ENCODE measurements at places on chromosomes 4 and X.

DNA sequence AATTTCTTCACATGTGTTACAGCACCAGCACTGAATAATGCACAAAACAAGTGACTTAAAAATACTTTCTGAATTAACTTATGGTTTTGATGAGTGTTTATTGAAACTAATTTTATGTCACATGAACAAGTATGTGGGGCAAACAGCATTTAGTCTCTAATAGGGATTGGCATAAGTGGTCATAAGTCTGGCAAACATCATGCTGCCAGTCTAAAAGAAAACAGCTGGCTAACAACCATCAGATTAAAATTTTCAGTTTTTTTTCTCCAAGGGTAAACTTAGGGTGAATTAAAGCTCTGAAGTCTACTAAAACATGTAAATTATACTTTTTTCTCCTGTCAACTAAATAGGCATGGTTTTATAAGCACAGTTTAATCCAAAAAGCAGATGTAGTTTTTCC is 1014.2 kb downstream of the FAT4 start:
- no peak for DNase-seq

- DNase-seq, result no peak
These were observed 39.7 kb downstream of the NSG1 start for GRCh38 chr4:4426511-4427120.

DNA sequence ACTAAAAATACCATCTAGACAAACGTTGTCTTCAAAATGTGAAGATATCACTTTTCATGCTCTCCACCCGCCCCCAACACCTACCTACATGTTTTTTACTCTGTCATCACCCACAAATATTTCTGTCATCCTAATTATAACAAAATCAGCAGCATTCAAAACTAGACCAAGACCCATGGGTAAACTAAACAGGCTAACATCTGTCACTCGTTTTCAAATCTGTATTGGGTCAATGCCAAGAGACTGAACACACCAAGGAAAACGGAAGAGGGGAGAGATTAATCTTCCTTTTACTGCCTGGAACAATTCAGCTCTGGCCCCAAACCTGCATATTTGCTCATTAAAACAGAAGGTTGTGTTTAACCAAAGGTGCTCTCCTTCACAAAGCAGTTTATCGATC is 17.5 kb downstream of the FAM184B start:
- DNase-seq, result no peak

GRCh38 chr4:107630185-107630705 is 89.8 kb downstream of the PAPSS1 start:
- DNase-seq, result no peak

DNA sequence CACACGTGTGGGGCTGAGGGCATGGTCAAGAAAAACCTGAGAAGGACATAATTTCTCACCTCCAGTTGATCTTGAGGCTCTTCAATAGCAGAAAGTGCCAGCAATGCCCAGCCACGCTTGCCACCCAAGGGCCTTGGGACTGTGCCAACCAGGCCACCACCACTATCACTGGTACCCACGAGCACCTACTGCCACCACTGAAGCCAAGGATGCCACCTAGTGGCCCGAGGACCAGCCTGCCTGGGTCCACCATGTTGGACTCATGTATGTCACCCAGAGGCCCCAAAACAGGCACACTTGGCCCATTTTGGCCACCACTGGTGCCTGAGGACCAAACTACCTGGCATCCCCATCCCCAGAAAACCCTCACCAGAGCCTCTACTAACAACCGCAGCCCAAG is 191.8 kb downstream of the ADAM29 start:
- DNase-seq, result no peak

- DNase-seq, result no peak
These were observed 75.6 kb downstream of the MAML3 start for GRCh38 chr4:140078366-140078765.

- DNase-seq, result no peak
These were observed 367.9 kb upstream of the SLIT2 start for GRCh38 chr4:19883841-19884240.

- DNase-seq, result no peak
These were observed 957.2 kb upstream of the PRKX start for GRCh38 chrX:4670606-4671005.

DNA sequence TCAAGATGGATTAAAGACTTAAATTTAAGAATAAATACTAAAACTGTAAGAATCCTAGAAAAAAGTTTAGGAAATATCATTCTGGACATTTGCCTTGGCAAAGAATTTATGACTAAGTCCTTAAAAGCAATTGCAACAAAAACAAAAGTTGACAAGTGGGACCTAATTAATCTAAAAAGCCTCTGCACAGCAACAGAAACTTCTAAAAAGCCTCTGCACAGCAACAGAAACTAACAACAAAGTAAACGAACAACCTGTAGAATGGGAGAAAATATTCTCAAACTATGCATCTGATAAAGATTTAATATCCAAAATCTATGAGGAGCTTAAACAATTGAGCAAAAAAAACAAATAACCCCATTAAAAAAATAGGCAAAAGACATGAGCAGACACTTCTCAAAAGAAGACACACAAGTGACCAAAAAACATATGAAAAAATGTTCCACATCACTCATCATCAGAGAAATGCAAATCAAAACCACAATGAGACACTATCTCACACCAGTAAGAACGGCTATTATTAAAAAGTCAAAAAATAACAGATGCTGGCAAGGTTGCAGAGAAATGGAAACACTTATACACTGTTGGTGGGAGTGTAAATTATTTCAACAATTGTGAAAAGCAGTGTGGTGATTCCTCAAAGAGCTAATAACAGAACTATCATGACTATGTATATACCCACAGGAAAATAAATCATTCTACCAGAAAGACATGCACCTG is 5.5 kb upstream of the OPRPN start:
- no peak for DNase-seq

DNA sequence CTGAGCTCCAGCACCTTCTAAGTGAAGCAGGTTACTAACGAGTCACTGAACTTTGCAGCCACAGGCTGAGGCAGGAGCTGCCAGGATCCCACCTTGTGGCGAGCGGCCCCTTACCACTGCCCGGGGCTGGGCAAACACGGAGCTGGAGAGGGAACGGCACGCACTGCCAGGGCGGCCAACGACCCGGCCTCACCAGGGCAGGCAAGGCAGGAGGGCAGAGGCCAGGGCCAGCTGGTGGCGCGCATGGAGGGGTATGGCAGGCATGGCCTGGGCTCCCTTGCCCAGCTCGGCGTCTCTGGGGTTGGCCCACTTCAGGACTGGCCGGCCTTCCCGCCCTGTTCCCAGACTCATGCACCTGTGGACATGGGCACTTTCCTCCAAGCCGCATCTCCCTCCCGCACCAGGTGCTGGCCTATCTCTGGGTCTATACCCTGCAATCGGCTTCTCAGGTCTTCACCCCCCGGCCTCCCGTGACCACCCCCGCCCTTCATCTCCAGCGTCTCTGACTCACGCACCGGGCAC is 64.9 kb downstream of the FAM53A start:
- DNase-seq, result no peak

DNA sequence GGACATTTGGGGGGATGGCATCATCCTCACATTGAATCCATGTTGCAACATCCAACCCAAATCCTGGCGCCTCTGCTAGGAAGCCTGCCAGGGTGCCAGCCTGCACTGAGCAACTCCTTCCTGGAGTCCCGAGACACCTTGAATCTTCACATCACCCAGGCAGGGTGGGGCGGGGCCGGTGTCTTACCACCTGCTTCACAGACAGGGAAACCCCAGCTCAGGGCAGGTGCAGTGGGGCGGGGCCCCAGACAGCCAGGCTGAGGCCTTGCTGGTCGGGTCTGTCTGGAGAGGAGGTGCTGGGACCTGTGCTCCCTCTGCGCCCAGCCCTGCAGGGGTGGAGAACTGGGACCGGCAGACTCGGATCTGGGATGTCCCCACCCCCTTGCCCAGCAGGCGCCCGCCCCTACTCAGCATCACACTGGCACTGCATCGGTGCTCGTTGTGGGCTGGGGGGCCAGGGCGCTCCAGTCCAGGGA is 31.5 kb upstream of the HTRA3 start:
- DNase-seq, result no peak

GRCh38 chr4:151460434-151460833 is 51.5 kb downstream of the FHIP1A start:
- no peak for DNase-seq

GRCh38 chrX:120111611-120112010 is 4.1 kb downstream of the RHOXF1 start:
- DNase-seq, result no peak

GRCh38 chrX:110341189-110342035 is 17.2 kb upstream of the RTL9 start:
- DNase-seq, result no peak

- DNase-seq, result no peak
These were observed 154.0 kb downstream of the TMEM47 start for GRCh38 chrX:34503119-34503518.

DNA sequence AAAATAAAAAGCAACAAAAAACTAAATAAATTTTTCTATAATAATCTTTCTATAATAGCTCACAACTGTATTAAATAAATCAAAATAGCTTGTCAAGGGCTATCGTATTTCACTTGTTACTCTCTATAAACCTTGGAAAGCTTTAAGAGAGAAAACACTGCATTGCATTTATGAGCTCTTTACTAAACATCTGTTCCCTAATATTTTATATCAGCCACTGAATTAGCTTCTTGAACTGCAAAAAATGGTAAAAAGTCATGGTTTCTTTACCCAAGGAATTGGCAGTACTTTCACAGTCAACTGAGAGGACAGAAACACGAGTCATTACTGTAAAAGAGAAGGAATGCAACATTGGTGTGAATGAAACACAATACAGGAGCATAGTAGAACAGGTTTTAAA is 671.2 kb downstream of the PCDH18 start:
- DNase-seq, result no peak

- DNase-seq, result no peak
These were observed 9.3 kb upstream of the GPRIN3 start for GRCh38 chr4:89316931-89317366.

DNA sequence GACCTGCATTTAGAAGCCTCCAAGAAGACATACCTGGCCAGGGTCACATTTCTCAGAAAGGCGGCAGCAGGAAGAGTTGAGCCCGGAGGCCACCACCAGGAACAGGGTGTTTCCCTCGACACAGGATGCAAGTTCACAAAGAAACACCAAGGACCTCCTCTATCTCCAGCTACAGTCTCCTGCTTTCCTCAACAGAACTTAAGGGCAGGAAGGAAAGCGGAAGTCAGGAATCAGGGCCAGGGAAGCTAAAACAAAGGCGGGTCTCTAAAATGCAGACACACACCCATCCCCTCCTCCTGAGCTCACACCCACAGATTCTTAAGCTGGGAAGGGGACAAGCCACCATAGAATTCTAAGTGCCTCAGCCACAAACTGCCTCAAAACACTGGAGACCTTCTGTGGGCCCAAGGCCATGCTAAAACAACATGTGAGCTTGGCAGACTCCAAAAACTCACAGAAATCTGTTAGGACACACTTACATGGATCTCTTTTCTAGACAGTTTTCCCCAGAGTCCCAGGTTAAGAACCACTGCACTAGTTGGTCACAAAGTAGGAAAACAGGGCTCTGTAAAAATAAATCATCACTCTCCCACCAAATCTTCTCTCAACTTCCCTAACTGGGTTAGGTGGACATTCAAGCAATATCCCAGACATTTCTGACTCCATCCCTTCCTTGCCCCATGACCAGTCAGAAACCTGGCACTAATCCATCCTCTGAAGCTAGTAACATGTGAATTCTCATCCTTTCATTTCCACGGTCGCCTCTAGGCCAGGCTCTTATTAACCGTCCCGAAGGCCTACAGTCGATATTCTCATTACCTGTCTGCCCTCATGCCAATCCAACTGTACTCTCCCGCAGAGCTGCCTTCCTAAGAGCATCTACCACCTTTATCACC is 163.2 kb downstream of the APBB2 start:
- DNase-seq, result no peak
